ENCODE measurements at places on chromosomes 1 and 21.

DNA sequence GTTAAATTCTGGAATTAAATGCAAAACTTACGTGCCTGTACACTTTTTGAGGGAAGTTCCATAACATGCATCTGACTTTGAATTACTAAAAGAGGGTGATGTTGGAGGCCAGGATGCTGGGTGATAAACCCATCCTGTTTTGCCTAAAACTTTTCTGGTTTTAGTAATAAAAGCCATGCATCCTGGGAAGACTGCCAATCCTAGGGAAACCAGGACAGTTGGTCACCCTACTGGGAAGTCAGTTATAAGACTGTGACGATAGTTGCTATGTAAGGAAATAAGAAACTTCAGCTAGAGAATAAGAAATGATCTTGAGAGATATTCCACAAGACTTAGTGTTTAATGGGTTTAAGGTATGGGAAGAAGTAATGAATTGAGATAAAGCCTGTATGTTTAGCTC is 336.6 kb upstream of the LYPLAL1 start:
- no peak for DNase-seq

GRCh38 chr1:110498270-110498669 is 20.7 kb downstream of the KCNA10 start:
- no peak for DNase-seq

GRCh38 chr1:81358151-81358550 is 442.6 kb upstream of the ADGRL2 start:
- DNase-seq = no peak

- no peak for DNase-seq
These were observed 30.9 kb upstream of the ID3 start for GRCh38 chr1:23590058-23590783.

DNA sequence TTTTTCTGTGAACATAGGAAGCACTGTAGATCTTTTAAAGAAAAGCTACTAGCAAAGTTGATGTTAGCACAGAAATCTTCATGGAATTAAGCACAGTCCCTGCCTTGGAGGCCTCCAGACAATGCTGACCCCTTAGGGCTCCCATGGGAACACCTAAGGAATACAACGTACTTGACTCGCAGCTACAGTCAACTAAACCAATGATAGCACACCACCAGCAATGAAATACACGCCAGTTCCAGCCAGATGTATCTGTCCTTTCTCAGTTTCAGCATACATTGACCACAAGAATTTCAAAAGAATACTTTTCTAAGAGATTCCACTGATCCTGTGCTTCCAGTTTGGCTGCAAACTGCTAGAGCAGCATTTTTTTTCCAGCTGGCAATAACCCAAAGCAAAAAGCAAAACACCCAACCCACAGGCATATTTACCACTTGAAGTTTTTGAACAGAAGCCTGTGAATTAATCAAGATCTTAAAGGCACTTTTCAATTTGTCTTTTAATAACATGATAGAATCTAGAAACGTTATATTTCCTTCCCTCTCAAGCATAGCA is 42.8 kb upstream of the KRTAP11-1 start:
- DNase-seq = no peak

GRCh38 chr1:151833172-151833900 is 1.7 kb upstream of the RORC start:
- no peak for DNase-seq

DNA sequence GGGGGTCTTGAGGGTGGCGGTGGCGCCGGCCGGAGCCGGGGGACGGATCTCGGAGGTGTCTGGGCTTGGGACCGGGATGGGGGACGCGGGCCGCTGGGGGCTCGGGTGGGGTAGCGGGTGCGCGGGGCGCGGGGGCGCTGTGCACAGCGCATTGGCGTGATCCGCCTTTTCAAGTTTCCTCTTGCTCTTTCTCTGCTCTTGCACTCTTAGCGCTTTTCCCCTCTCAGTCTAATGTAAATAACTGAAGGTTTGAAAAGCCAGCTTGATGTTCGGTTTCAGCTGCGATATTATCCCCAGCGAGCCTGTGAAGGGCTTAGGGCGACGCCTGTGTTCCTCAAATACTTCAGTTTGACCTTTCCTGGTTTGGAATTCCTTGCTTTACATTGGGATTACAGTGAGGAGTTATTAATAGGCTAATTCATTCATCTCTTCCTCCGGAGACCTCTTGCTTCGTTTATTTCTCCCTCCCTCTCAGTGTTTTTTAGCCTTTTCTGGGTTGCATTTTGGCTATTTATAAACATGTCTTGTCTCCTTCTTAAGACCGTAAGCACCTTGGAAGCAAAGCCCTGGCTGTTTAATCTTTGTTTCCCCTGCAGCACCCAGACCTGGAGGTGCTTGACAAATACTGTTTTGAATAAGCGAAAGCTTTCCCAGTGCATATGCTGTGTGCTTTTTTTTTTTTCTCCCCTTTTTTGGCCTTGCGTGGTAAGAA is 693 bp downstream of the RAB4A start:
- peak; percentile 16 for DNase-seq

DNA sequence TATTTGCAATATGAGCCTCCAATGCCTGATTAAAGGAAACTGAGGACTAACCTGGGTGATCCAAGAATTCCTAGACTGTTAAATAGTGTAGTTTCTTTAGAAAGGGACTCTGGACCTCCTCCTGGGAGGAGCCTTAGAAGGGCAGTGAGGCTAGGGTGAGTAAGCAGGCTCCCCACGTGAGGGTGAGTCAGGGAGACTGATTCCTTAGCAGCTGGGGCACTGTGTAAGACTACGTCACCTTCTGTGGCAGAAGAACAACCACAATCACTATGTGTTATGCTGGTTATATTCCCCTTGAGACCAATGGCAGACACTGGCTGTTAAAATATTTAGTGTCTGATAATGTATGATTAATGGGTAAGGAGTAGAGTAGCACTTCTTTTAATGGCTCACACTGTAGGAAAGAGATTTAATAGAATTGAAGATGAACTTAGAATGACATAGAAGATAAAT is 53.3 kb upstream of the SYT14 start:
- DNase-seq = no peak

- DNase-seq = no peak
These were observed 110.9 kb downstream of the KCNN3 start for GRCh38 chr1:154759196-154759595.

GRCh38 chr1:230249695-230250480 is 176.2 kb downstream of the PGBD5 start:
- no peak for DNase-seq

DNA sequence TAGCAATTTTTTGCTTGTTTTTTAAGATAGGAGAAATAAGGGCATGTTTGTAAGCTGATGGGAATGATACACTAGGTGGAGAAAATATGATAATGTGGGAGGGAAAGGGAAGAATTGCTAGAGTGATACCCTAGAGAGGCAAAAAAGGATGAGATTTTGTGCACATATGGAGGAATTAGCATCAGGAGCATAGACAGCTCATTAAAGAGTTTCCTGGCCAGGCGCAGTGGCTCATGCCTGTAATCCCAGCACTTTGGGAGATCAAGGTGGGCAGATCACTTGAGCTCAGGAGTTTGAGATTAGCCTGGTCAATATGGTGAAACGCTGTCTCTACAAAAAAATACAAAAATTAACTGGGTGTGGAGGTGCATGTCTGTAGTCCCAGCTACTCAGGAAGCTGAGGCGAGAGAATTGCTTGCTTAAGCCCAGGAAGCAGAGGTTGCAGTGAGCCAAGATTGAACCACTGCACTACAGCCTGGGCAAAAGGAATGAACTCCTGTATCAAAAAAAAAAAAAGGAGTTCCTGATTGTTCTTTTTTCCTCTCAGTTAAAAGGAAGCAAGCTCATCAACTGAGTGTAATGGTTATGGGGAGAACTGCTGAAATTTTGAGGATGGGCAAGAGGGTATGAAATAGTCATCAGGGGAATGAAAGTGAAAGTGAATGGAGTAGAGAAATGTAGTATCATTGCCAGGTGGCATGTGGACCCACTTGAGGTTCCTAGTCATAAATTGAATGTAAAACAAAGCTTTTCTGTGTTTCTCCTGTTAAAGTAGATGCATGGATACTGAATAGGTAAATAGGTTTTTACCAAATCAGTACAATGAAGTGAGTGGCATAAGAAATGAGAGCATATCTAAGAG is 35.5 kb downstream of the SH3GLB1 start:
- no peak for DNase-seq

GRCh38 chr1:32791881-32792280 is 25.3 kb downstream of the YARS1 start:
- DNase-seq = no peak

DNA sequence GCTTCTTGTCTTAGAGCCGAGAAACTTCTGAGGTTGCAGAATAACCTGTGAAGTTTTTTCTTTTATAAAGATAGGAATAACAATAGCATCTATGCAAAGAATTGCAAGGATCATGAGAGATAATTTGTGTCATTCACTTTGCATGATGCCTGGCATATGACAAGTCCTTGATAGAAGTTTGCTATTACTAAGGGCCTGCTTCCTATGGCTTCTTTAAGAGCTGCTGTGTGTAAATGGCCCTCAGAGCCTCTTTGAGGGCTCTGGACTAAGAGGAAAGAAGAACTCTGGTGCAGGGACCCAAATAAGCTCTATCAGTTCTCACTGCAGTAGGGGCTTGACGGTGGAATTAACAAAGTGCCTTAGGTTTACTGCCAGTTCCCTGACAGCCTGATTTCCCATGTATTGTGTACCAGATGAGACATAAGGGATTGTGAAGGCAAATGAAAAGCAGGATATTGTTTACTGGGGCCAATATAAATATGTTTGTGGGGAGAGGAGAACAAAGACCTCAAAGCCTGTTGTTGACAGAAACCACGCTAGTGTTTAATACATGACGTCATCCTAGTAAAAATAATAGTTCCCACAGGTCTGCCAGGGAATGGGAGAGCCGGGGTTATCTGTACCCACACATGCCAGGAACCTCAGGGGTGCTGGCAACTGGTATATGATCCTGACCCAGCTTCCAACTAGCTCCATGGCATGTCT is 131.2 kb upstream of the UBE2U start:
- DNase-seq = no peak

- DNase-seq = no peak
These were observed 274.5 kb upstream of the BRINP3 start for GRCh38 chr1:190752131-190752530.

GRCh38 chr1:213231795-213232231 is 180.8 kb downstream of the RPS6KC1 start:
- DNase-seq = peak; percentile 34

DNA sequence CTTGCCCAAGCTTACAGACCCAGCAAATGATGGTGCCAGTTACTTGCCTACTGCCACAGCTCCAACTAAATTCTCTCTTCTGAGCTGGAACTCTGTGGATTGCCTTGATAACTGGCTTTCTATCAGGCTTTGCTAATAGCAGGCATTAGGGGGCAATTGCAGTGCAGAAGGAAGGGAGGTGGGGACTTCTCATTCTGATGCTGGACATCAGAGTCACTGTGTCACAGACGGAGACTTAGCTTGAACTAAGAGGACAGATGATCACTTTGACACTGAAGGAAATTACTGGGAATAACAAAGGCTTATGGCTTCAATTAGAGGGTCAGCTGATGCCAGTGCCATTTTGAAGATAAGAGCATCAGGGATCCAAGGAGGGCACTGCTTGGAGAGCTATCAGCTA is 114.5 kb downstream of the DDX20 start:
- DNase-seq = no peak

DNA sequence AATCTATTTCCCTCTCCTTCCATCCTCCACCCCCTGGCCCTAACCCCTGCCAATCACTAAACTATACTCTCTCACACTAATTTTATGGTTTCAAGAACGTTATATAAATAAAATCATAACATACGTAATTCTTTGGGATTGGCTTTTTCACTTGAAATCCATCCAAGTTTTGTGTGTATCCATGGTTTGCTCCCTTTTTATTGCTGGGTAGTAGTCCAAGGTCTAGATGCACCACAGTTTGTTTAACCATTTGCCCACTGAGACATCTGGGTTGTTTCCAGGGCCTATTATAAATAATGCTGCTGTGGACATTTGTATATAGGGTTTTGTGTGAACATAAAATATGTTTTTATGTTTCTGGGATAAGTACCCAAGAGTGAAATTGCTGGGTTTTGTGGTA is 61.4 kb downstream of the TEX35 start:
- no peak for DNase-seq

DNA sequence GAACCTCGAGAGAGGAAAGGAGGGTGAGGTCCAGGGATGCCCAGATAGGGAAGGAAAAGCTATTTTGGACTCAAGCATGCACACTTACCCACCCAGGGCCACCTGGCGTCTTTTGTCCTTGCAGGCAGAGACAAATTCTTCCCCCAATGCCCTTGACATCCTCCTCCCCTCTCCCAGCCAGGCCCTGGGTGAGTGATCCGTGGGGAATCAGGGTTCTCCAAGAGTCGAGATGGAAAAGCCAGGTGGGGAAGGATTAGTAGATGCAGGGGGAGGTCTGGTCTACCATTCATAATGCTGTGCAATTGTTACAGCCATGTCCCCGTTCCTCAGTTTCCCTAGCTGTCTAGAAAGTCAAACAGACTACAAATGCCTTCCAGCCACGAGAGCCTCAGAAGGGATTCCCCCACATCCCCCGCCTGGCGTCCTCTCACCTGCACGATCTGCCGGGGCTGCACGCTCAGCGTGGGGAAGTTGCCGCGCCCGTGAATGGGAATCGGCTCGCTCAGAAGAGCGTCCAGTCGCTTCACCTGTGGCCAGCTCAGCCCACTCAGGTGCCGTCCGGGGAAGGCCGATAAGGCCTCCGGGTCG is 580 bp downstream of the TENT5B start:
- no peak for DNase-seq

DNA sequence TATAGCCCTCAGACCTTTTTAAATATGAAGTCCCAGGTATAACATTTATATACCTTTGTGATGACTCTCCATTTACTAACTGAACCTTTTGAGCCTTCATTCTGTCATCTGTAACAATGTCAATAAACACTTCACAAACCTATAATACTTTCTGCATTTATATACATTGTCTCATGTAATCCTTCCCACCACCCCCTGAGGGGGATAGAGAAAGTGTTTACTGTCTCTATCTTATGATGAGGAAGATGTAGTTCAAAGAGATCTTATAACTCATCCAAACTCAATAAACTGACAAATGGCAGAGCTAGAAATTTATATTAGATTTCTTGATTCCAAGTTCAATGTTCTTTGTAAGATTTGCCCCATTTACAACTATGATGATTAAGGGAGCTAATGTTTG is 48.3 kb upstream of the CR2 start:
- DNase-seq = no peak

GRCh38 chr1:85328713-85329397 is 52.4 kb upstream of the BCL10 start:
- no peak for DNase-seq

DNA sequence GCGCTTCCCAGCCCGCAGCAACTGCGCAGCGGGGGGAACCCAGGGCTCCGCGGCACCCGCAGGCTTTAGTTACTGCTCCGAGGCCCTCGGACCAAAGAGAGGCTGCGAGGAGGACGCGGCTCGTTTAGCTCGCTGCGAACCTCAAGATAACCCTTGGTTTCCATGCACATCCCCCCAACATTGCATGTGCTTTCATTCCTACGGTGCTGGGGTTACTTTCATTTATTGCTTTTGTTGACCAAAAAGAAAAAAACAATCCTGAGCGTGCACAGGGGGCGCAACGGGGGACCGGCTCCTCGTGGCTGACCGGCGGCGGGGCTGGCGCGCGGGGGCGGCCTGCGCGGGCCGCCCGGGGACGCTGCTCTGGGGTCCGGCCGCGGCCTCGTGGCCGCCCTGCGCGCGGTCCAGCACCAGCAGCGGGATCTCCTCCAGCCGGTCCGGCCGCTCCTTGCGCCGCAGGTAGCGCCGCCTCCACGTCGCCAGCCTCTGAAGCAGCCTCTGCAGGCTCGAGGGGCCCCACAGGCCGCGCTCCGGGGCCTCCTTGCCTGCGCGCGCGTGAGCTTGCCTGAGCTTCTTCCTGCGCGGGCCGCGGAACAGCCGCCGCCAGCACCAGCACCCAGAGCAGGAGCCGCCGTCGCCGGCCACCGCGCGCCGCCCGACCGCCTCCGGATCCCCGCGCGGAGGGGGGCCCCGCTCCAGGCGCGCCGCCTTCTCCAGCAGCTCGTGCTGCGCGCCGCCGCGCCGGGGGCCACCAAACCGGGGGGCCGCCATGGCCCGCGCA is 77.4 kb downstream of the DESI2 start:
- peak; percentile 51 for DNase-seq
